ENCODE measurements at places on chromosomes 12 and 14.
A peak's percentile ranks its signal among the peaks of the same experiment; 100 is the strongest.

DNA sequence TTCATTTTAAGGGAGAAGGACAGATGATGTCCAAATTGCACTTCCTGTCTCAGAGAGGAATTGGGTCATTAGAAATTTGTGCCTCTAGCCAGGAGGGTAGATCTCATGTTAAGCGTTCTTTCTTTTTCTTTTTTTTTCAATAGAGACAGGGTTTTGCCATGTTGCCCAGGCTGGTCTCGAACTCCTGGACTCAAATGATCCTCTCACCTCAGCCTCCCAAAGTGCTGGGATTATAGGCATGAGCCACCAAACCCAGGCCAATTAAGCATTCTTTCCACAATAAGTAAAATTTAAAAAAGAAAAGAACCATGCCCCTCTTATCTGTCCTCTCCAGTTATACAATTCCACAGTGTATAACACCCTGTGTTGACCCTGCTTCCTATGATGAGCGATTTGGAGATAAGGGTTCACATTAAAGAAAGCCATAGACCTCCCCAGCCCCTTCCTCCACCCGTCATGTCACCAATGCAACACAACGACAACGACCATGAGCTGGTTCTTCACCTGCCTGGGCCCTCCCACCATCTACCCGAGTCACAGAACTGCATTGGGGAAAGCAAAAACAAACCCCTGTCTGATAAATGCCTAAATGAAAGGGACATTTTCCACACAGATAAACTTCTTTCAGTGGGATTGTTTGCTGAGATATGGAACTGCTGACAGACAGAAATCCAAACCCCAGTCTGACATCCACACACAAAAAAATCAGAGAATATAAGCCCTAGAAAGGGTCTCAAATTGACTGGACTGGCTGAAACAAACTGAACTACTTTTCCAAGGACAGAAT is 37.3 kb downstream of the SSH1 start:
- no peak for DNase-seq

GRCh38 chr12:86117711-86118110 is 138.5 kb downstream of the MGAT4C start:
- DNase-seq, result peak; percentile 18

DNA sequence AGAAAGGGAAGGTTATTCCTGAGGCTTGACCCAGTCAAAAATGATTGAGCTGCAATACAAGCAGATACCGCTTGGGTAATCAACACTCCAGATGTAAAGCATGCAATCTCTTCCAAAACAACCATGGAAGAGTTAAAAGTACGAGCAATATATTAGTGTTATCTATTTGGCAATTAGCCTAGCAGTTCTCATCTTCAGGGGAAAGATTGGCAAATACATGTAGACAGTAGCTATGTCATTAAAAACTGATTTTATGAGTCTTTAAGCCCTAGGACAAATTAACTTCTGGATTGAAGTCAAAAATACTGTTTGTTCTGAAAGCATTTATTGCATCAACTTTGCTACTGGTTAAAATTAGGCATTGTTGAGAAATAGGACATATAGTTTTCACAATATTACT is 9.3 kb upstream of the GYS2 start:
- DNase-seq, result peak; percentile 19

DNA sequence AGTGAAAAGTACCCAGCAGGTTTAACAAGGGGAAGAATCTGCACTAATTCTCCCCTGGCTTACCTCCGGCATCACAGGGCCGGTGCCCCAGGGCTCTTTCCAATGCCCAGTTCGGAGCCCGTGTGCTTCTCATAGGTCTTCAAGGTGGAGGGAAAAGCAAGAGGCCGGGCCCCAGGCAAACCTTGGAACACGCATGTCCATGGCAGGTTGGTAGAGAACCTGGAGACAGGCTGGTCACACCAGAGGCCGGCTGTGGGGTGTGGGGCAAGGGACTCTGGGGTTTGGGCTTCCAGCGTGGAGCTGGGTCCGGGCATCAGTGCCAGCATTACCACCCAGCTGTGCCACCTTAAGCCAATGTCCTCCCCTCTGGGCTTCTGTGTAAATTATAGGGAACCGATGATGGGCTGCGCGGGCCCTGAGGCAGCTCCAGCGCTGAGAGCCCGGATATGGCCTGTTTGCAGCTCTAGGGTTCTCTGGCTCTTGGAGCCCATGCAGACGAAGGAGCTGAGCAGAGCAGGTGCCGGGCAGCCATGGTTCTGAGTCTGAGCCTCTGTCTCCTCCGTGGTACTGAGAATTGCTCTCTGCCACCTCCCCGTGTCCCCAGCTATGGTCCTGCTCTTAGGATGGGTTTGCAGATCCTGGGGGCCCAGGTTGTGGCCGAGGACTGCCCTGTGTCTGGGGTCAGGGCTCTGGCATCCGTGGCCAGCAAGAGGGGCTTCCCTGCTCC is 197.0 kb upstream of the C14orf180 start:
- no peak for DNase-seq

- peak; percentile 19 for DNase-seq
Measured at GRCh38 chr12:14905269-14906004, 19.8 kb upstream of the MGP start.

- no peak for DNase-seq
Measured at GRCh38 chr12:14982991-14983390, 10.1 kb downstream of the PDE6H start.

DNA sequence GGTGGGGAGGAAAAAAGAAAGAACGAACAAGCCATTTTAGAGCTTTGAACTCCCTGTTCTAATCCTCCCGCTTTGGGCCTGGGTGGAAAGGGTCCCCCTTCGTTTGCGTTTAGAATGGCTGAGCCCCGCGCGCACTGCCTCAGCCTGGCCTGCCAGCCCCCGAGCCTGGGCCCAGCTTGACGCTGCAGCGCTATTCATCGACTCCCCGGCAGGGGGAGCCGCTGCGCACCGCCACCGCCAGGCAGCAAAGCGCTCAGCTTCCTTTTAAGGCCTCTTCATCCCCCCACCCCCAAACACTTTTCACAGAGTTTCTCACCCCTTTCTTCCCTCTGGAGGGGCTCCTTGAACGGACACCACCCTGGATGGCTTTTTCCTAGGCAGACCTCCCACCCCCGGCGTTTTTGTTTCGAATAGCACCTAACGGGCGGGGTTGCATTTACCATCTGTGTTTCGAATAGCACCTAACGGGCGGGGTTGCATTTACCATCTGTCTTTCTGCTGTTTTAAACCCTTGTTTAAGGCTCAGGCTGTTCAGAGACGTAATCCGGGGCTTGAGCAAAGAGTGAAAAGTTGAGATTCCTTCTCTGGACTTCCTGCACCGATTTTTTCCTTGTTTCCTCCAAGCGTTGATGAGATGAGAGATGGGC is 56.4 kb upstream of the PIWIL1 start:
- no peak for DNase-seq

- DNase-seq, result no peak
Measured at GRCh38 chr12:51662728-51663154, 71.7 kb downstream of the SCN8A start.

DNA sequence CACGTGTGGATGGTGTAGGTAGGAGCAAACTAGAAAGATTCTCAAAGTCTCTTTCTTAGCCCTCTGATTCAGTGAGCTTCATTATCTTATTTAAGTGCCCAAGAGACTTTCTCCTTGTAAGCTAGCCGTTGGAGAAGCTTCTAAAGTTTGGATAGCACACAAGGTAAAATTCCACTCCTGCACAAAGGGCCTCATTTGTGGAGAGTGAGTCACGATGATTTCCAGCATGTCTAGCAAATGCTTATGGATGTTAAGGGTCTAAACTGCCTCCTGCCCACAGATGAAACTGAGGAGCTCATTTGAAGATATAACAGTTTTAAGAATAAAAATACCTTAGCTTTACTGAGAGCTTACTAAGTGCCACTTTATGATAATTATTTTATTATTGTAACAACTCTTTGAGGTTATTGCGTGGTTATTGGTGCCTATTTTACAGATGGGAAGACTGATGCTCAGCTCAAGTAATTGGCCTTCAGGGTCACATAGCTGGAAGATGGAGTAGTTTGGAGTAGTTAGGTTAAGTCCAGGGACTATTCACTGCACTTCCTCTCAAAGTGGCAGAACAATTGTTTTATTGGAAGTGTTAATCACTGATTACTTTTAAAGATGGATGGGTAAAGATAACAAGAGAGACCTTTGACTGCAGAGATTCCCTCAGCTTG is 78.7 kb upstream of the HIF1A start:
- peak; percentile 56 for DNase-seq

- no peak for DNase-seq
Measured at GRCh38 chr12:70709022-70709421, 71.8 kb upstream of the PTPRB start.

- DNase-seq, result no peak
Measured at GRCh38 chr14:73232984-73233383, 4.3 kb upstream of the PAPLN start.

GRCh38 chr14:61262082-61262481 is 19.1 kb downstream of the TMEM30B start:
- DNase-seq, result no peak

Data from epithelial cell of esophagus (primary cell).